ENCODE measurements at places on chromosomes 13 and 19.

- DNase-seq = peak; percentile 67
These were observed at the start of gene JAK3 for GRCh38 chr19:17847538-17848366. TSS of gene JAK3 (minus strand) at chr19:17847982. CDS start at chr19:17844417, 3,565 bp downstream.

- no peak for DNase-seq
These were observed 1370.3 kb upstream of the MIR17HG start for GRCh38 chr13:89977203-89977602.

DNA sequence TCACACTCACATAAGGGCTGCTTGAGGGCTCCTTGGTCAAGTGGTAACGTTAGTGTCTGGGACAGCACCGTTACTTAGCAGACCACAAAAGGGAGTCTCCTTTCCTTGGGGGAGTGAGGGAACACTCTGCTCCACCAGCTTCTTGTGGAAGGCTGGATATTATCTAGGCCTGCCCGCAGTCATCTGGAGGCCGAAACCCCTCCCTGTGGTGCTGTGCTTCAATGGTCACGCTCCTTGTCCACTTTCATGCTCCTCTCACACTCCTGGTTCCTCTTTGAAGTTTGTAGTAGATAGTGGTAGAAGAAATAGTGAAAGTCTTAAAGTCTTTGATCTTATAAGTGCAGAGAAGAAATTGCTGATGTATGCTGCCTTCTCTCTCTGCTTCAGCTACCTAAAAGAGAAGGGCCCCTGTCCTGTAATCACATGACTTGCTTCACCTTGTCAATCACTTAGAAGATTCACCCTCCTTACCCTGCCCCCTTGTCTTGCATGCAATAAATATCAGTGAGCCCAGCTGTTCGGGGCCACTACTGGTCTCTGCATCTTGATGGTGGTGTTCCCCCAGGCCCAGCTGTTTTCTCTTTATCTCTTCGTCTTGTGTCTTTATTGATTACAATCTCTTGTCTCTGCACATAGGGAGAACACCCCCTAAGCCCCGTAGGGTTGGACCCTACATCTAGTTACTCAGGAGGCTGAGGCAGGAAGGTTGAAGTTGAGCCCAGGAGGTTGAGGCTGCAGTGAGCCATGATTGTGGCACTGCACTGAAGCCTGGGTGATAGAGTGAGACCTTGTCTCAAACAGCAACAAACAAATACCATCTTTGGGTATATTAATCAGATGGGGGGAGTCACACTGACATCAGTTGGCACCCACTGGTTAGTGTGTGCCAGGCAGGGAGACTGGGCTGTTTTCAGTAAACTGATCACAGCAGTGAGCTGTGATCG is 11.6 kb upstream of the MZF1 start:
- DNase-seq = no peak

DNA sequence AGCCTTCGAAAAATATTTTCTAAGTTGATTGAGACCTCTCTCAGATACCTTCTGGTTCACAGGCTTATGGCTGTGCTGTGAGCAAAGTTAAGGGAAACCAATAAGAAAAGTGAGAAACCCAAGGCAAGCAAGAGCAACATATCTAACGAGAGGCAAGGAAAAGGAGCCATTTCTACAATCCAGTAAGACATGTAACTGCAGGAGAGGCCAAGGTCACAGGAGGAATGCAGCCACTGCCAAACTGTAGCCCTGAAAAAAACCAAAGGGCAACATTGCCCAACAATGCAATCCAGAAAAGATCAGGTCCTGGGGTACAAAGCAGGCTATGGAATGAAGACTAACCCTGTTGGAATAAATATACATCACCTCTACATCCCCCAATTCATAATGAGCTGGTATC is 21.3 kb downstream of the SCGB2B2 start:
- no peak for DNase-seq

DNA sequence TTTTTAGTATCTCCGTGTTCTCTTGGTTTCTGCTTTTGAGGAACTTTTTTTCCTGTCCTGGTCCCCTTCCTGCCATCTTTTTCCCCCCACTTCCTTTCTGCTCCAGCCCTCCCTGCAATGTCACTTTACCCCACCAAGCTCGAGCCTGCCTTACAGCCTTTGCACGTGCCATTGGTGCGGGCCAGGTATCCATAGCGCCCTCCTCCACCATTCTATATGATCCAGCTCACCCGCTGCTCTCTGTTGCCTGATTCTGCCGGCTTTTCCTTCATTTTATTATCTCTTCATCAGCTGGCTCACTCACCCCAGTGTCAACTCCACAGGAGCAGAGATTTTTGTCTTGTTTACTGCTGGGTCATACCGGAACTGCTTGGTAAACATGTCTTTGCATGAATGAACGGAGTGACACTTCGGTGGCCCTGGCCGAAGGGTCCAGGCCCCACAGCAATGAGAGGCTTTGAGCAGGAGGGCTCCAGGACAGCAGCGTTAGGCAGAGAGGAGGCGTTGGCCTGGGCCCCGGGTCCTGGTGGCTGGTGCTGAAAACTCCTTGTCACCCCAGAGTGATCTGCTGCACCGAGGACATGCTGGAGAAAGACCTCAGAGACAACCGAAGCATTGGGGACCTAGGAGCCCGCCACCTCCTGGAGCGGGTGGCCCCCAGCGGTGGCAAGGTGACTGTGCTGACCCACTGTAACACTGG is 1.2 kb downstream of the MRI1 start:
- no peak for DNase-seq

GRCh38 chr13:63209330-63210017 is 1793.8 kb upstream of the PCDH20 start:
- DNase-seq = peak; percentile 1

DNA sequence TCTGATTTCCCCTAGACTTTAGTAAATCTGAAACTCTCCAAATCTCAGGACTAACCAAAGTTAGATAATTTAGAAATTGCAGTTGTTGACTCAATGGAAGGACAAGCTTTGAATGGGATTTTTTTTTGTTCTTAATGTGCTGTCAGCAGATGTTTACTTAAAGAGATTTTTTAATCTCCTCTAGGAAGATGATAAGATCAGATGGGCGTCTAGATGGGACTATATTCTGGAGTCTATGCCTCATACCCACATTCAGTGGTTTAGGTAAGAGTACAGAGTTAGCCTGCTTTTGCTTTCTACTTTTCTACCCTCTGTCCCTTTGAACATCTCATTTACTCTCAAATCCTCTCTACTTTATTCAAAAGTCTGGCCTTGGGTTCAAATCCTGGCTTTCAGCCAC is 39.3 kb downstream of the TM9SF2 start:
- no peak for DNase-seq

- no peak for DNase-seq
These were observed 12.3 kb upstream of the RASA3 start for GRCh38 chr13:114144606-114145244.

- peak; percentile 72 for DNase-seq
These were observed 17.3 kb downstream of the SBK2 start for GRCh38 chr19:55519451-55520311.

GRCh38 chr13:24627090-24627714 is 53.0 kb upstream of the ATP12A start:
- DNase-seq = peak; percentile 29

DNA sequence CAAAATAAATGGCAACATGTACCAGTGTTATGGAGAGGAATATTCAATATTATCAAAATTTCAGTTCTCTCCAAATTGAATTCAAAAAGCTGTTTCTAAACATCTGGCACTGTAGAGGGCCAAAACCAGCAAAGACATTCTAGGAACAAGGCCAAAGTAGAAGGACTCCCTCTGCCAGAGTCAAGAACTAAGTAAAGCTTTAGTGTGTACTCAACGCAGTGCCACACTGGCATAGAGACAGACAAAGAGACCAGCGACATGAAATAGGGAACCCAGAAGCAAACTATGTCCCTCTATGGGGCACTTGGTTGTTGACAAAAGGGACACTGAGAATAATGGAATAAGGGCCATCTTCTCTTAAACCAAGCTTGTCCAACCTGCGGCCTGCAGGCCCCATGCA is 15.6 kb downstream of the SCGB2B2 start:
- peak; percentile 15 for DNase-seq

DNA sequence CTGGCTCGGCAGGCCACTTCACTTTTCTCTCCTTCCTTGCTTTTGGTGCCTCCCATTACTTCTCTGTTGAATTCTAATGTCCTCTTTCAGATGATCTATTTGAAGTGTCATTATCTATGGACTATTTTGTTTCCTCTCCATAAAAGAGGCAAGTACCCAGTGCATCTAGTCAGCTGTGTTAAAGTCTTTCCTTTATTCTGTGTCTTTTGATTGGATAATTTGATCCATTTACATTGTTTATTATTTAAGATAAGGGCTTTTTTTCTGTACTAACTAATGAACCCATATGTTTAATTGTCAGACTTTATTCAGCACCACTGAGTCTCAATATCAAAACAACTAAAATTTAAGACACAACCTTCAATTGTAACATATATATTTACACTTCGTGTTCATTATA is 36.4 kb downstream of the IGFL3 start:
- no peak for DNase-seq

DNA sequence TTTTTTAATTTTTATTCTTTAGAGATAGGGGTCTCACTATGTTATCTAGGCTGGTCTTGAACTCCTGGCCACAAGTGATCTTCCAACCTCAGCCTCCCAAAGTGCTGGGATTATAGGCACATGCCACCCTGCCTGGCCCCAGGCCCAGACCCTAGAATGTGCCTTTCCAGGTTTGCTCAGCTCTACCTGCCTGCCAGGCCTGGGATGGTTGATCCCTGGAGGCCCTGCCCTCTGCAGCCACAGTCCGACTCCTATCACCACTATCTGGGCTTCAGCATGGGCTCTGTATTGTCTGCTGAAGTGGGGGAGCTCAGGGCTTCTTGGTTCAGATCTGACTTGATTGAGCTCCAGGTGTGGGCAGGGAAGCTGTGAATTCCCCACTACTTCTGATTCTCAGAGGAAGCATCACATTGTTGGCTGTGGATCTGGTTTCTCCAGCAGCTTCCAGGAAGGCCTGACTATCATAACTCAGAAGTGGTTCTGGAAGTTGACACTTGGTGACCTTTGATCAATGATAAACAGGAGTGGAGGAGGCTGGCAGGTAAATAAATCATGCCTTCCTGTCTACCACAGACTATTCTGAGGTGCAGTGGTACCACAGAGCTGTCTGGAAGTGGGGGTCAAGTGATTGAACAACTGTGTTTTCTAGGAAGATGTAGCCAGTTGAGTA is 71.9 kb downstream of the OLFM4 start:
- DNase-seq = no peak

- no peak for DNase-seq
These were observed 20.6 kb downstream of the NECTIN2 start for GRCh38 chr19:44866664-44867063.

GRCh38 chr13:31674051-31674450 is 65.3 kb upstream of the RXFP2 start:
- peak; percentile 77 for DNase-seq

- no peak for DNase-seq
These were observed 3.3 kb upstream of the CEACAM7 start for GRCh38 chr19:41691268-41691970.

DNA sequence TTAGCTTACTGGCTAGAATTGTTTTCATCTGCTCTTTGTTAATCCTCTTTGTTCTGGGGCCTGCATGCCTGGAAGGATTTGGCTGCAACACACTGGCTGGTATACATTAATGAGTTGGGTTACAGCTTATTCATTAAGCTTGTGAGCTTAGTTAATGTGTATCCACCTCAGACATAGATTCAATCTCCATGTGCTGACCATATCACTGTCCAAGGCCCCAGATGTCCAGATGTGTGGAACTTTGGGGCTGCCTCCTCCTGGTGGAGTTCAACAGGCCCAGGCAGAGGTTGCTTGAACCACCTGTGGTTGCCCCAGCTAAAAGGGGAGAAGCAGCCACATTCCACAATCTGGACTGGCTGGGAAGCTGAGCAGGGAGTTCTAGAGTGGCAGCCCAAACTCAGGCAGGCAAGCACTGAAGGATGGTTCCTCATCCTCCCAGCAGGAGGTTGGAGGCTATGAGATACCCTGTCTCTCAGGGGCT is 5.4 kb downstream of the DIAPH3 start:
- DNase-seq = peak; percentile 9

- DNase-seq = no peak
These were observed at the start of gene IQCN for GRCh38 chr19:18274219-18274780. TSS of gene IQCN (minus strand) at chr19:18274452. CDS start at chr19:18269478, 4,974 bp downstream.

DNA sequence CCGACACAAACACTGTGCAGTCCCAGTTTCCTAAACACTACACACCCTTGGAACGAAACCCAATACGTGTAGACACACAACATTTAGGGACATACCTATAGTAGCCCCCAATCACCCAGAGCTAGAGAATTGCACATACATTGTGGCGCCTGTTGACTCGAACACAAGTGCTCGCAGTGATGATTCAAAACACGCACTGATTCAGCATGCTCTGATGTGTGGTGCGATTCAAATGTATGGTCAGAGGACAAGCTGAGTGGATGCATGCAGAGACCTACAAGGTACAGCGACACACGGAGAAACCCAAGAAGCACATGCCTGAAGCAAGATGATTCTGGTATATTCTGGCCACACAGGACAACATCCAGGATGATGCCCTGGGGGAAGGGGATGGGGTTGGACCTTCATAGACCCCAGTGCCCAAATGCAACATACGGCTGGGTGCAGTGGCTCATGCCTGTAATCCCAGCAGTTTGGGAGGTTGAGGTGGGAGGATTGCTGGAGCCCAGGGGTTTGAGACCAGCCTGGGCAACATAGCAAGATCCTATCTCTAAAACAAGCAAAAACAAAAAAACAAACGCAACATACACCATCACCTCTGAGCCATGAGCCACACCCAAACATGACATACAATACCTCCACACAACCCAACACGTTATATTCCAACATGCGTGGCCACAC is 997 bp upstream of the KCNN4 start:
- no peak for DNase-seq

GRCh38 chr13:103883164-103883563 is 816.9 kb upstream of the SLC10A2 start:
- peak; percentile 82 for DNase-seq

DNA sequence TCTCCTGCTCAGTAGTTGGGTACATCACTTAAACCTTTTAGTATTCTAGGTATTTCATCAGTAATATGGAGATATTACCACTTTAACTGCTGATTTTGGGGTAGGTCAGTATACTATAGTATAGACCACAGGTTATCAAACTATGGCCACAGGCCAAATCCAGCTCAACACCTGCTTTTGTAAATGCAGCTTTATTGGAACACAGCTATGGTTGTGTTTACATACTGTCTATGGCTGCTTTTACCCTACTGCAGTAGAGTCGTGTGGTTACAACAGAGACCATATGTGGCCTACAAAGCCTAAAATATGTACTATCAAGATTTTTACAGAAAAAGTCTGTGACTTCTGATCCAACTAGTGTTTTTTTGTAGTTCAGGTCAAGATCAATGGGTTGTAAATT is 10.3 kb downstream of the COG6 start:
- no peak for DNase-seq

- DNase-seq = no peak
These were observed 45.4 kb downstream of the FAM124A start for GRCh38 chr13:51267622-51268021.

- no peak for DNase-seq
These were observed 71.5 kb downstream of the ZNF536 start for GRCh38 chr19:30443531-30444252.

DNA sequence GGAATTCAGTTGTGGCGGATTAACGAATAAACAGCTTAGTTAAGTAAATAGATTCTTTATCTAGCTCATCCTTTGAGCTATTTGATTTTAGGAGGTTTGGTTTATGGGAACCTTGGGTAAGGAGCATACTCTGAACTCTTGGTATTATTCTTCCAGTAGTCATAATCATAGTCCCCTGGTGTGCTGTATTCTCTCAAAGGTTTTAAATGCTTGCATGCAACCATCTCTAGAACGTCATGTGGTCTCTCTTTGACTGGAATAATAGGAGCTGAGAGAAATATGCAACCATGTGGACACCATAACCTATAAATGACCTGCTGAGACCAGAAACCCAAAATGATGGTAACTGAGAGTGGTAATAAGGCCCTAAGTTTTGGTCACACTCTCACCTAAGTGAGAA is 951.6 kb upstream of the MIR17HG start:
- DNase-seq = no peak

GRCh38 chr19:16337809-16338469 is 13.3 kb downstream of the KLF2 start:
- DNase-seq = peak; percentile 23
